ENCODE measurements at places on chromosomes 11 and 22.

GRCh38 chr11:31687861-31688260, 123.3 kb downstream of the PAX6 start:
- no peak for DNase-seq

DNA sequence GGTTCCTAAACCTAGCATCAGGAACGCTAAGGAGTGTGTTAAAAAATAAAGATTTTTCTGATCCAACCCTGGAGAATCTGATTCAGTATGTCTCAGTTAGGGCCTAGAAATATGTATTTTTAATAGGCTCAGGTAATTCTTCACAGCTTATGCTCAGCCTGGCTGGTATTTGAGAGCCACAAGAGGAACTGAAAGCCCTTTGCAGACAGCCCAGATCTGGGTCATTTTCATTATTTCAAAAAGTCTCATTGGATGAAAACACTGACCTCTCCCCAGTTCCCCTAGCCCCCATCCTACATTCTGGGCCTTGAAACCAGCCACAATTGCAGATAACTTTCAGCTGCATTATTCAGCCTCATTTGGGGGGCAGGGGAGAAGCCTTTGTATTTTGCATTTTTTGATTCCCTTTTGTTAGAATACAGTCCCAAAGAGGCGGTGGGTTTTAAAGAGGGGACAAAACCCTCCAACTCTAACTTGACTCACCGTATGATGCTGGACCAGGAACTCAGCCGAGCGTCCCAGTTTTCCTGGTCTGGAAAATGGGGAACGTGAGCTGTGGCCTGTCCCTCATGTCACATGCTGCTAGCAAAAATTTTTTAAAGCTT, 66.0 kb upstream of the LARGE1 start:
- DNase-seq = no peak

- DNase-seq = peak; percentile 33
These were observed 1.2 kb downstream of the UBE2L6 start for GRCh38 chr11:57566005-57566904.

DNA sequence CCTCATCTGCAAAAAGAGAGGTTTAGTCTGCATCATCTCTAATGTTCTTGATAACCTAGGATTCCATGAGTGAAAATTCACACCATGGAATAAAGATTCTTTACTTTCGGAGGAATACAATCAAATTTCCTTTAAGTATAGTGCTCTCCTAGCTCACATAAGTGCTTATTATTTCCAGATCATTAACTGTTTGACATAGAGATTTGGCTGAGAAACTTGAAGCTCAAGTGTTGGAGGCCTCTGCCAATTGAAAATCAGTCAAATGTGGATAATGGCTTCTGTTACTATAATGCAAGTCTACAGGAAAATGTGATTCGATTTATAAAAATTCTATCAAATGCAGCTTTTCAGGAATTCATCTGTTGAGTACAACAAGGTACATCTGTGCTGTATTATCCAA, 144.6 kb downstream of the KIF18A start:
- DNase-seq = no peak

- no peak for DNase-seq
These were observed 79.9 kb upstream of the RAB1B start for GRCh38 chr11:66188580-66188979.

GRCh38 chr11:131584785-131585592, 214.6 kb downstream of the NTM start:
- no peak for DNase-seq

GRCh38 chr22:44639891-44640617, 62.0 kb upstream of the PRR5 start:
- DNase-seq = peak; percentile 65

- DNase-seq = no peak
These were observed 16.4 kb upstream of the GRAMD1B start for GRCh38 chr11:123413636-123414035.

- no peak for DNase-seq
These were observed 32.8 kb upstream of the SUSD2 start for GRCh38 chr22:24148266-24149197.

DNA sequence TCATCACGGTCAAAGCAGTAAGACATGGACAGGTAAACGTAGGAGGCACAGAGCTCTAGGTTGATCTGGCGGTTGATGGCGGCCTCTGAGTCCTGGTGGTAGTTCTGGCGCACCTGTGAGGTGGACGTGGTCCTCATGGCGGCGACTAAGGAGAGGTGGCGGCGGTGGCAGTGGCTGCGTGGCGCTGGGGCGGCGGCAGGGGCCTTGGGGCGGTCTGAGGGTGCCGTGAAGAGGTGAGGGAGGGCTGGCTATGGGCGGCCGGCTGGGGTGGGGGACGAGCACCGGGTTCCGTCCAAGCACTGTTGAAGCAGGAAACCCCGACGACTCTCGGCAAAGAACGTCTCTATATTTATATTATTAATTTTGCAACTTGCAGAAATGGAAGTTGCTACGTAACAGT, 85.6 kb downstream of the RSF1 start:
- no peak for DNase-seq

DNA sequence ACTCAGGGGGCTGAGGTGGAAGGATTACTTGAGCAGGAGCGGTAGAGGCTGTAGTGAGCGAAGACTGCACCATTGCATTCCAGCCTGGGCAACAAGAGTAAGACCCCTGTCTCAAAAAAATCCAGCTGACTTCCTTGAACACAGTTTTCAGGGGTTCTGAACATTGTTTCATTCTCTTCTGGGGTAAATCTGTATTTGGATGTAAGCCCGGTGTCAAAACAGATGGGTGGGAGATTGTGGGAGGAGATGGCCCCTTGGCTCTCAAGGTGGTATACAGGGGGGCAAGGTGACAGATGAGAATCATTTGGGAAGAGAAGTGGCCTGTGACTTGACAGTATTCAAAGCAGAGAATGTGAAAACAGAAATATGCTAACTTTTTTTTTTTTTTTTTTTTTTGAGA, 4.8 kb downstream of the ESAM start:
- DNase-seq = no peak

GRCh38 chr11:68300076-68300830, 12.1 kb upstream of the LRP5 start:
- DNase-seq = no peak

- no peak for DNase-seq
These were observed 334.6 kb downstream of the MN1 start for GRCh38 chr22:27466778-27467438.

GRCh38 chr22:48713272-48714205, 1114.1 kb downstream of the BRD1 start:
- DNase-seq = no peak

DNA sequence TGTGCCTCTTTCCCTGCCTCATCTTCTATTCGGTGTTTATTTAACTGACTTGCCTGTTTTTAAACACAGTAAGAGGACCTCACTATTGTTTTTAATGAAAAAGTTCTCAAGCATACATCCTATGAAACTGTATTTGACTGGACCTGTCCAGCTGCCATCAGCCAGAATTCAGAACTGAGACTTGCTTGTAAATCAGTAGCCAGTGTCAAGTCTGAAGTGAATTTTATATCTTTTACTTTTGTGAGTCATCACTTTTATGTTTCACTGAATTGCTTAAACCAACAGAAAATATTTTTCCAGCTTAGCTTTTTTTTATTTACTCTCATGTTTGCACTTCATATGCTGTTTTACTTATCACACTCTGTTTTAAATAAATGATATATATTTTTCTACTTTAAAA, 88.3 kb downstream of the LUZP2 start:
- no peak for DNase-seq
